ENCODE measurements at places on chromosomes 6 and 20.

- DNase-seq = no peak
These were observed 145.5 kb upstream of the LAMP5 start for GRCh38 chr20:9368893-9369292.

- DNase-seq = no peak
These were observed 133.6 kb downstream of the SYNE1 start for GRCh38 chr6:152503546-152503945.

GRCh38 chr6:161029195-161029809 lies 37.7 kb downstream of the MAP3K4 start:
- peak; percentile 95 for DNase-seq

DNA sequence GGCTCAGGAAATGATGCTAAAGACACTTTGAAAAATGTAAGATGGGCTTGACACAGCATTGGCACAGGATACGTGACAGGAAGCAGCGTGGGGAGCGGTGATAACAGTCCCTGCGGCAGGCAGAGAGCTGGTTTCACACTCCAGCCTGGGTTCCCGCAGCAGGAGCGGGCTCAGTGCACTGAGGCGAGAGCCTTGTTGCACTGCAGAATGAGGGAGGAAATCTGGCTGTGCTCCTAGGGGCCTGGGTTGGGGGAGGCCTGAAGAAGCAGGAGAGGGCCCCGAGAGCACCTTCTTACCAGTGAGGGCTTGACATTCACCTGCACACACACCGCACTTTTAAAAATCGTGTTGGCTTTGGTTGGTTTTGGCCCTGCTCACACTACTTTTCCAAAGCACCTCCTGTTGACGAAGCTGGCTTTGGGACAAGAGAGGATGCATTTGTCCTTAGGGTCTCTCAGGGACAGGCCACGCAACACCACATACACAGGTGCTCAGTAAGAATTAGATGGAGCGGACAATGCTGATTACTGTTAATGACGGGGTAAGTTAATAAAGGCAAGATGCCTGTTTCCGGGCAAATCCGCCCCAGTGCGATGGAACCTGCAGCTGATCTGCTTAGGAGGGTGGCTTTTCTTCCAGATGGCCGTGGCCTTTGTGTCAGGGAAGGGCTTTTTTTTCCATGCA lies 49.4 kb upstream of the ARMC2 start:
- DNase-seq = no peak

DNA sequence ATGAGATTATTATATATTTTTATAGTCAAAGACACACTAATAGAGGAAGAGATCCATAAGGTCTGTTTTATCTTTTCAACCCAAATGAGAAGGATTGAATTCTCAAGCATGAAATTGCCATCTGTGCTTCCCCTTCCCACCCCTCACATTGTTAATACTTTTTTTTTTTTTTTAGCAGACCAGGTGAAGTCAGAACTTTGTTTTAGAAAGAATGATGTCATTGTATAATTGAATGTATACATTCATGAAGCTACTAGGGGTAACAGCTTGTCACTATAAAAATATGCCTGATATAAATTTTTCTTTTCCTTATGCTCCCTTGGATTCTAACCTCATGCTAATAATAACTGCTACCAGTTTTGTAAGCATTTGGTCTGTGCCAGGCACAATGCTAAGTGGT lies 88.9 kb downstream of the TFAP2B start:
- DNase-seq = no peak

GRCh38 chr6:36350681-36351571 lies 14.2 kb upstream of the BNIP5 start:
- DNase-seq = peak; percentile 74
